ENCODE measurements at places on chromosomes 16 and 17.

DNA sequence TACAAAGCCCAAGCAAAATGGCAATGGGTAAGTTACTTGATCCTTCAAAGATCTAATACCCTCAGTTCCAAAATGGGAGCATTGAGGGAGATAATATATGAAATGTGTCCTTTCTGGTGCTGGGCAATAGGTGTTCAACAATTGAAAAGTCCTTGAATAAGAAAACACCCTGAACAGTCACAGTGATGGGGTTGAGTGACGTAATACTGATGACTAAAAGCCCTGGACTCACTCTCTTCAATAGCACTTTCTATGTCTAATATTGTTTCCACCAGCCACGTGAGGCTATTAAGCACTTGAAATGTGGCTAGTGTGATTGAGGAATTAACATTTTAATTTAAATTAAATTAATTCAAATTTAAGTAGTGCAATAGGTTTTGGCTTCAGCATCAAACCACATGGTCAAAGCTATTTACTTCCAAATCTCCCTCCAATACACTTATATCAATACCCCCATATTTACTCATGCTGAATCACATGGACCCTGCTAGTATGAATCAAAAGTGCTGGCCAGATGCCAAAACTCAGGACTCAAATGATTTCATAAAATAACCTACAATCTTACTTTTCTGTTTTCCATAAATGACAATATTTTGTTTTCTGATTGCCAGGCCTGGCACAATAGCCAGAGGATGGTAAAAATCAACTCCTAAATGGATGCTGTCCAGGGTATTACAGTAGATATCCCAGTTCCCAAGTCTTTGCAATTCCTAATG is 516.2 kb downstream of the HAPSTR1 start:
- no peak for DNase-seq

DNA sequence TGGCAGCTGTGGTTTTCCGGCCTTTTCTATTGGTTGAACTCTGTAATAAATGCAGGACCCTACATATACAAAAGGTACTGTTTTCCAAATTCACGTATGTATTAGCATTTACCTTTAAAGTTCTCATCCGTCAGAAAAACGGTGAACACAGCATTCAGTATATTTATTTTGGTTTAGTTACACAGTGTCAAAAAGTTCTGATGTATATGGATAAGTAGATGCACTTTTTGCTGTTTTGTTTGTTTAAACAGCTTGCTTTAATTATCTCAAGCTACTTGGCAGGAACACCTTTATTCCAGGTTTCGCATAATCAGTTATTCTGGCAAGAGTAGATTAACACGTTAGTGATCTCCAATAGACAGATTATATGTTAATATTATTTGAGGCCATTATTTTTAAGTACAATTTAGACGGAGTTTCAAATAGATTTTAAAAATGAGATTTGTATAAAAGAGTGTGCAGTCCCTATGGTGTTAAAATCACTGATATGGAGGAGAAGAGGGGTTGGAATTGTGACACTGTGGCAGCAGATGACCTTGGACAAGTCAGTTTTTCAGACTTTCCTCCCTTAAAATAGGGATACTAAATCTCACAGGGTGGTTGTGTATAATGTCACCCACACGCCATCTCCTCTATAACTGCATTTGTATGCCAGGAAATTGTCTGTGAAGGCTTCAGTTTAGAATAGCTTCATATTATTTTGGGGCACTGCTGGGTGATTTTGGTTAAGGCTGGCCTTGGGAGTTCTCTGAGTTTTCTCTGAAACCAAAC is 2.1 kb downstream of the HERPUD1 start:
- no peak for DNase-seq

DNA sequence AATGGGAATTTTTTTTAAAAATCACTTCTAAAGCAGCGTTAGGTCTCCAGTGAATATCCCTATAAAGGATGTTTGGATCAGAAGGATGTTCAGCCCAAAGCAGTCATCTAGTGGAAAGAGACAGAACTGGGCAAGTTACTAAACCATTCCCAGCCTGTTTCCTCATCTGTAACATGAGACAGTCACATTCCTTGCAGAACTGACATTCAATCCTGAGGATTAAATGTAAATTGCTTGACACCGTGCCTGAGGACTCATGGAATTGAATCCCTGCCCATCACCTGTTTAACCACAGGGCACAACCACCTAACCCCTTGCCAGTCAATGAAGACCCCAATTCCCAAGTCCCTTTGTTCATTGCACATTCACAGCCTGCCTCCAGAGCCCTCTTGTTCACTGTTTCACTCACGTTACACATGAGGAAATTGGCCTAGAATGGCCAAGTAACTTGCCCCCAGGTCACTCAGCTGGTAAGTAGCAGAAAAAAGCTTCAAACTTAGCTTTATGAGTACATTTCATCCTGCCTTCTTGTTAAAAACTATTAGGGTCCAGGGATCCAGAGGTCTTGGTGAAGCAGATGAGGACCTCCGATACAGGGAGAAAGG is 1.4 kb downstream of the CMTM2 start:
- DNase-seq: no peak

GRCh38 chr16:970386-970765 is 408 bp downstream of the LMF1 start:
- no peak for DNase-seq

DNA sequence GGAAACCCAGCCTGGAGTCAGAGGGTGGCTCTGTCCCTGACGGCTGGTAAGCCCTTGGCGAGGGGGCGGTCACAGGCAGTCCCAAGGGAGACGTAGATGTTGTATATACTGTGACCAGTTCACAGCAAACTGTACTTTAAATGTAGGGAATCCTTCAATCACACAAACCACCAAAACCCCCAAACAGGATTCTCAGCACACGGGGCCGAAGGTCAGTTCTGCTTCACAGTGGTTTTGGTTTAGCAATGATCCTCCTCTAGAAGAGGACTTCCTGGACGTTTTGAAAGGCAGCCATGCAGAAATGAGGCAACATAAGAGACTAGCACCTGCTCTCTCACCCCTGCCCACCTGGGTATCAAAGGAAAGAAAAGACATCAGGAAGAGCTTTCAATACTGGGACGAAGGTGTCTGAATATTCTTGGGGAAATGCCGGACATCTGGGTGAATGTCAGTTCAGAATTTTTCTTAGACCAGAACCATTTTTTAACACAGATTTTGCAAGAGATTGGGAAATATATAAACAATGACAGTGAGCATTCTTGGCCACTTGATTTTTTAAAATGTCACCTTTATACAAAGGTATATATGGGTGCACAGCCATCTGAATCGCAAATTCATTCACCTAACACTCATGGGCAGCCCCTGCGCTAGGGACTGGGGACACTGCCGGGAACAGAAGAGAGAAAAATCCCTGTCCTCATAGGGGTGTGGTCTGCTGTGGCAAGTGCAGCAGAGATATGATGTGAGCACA is 74.2 kb downstream of the CRISPLD2 start:
- DNase-seq: no peak

DNA sequence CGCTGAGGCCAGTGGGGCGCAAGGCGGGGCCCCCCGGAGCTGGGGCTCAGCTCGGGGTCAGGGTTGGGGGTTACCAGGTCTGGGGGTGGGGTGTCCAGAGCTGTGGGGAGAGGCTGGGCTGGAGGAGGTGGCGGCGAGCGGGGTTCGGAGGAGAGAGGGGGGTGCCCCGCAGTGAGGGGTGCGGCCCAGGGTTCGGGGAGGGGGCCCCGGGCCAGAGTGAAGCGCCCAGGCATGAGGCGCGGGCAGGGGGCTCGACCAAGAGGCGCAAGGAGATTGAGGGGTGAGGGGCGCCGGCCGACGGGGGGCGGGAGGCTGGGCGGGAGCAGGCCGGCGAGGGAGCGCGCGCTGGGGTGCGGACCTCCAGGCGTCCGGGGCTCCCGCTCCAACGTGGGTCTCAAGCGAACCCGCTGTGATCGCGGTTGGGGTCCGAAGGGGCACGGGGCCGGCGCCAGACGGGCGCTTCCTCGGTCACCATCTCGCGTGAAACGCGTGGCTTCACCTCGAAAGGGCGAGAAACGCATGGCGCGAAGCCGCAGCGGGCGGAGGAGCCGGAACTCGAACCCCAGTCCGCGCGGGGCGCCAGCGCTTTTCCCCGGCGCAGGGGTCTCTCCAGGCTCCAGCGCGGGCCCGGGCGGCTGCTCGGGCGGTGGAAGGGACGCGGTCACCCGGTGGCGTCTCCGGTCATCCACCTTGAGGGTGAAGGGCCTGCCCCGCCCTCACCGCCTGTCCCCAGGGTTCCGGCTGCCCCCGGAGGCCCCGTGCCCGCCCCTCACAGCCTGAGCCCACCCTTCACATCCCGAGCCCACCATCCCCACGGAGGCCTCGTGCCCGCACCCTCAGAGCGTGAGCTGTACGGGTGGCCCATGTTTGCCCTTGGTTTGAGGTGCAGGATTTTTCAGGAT is 846 bp downstream of the CPNE7 start:
- no peak for DNase-seq

- DNase-seq: no peak
Observed at GRCh38 chr16:86337581-86338402, 172.5 kb upstream of the FOXF1 start.

DNA sequence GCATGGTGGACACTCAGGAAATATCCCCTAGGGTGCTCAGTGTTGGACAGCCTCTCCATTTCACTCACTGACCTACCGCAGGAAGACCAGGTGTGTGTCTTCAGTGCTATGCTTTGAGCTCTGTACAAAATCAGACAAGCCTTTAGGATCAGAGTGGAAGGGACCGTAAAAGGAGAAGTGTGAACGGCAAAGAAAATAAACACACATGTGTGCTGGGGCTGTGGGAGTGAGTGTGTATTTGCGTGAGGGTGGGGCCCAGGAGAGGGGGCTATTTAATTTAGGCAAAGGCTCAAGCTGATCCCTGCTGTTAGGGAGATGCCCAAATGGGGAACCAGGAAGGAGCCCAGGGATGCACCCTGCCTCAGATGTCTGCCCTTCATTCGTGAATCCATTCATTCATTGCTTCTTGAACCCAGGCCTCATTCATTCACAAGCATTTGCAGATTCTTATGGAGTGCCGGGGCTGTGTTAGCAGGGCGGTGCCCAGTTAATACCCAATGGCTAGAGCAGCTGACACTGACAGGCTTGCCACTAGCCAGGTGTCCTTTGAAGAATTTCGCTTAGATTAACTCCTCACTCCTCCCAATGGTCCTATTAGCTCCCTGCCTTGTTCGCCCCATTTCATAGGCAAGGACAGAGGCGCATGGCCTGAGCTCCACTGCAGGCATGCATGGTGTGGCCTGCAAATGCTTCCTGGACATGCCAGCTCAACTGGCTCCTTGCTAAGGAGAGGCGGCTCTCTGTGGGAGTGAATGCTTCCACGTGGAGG is 296.7 kb upstream of the FOXF1 start:
- DNase-seq: no peak

DNA sequence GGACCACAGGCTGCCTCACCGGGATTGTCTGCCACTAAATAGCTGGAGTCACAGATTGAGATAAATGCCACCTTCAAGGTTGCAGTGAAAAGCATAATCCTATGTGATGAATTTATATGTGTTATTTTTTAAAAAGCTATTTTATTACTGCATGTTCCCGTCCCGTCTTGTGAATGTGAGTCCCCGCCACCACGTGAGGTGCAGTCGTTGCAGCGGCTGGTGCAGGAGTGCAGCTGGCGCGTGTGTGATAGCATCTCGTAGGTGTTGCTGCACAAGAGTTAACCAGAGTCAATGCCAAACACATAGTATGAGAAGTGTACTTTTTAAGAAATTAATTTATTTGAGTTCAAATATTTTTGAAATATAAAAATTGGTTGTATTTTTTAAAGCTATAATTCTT is 12.5 kb downstream of the SMCR8 start:
- no peak for DNase-seq

All from NCI-H1105 (cell line).